ENCODE measurements at places on chromosomes 12 and 14.
A peak's percentile ranks its signal among the peaks of the same experiment; 100 is the strongest.

DNA sequence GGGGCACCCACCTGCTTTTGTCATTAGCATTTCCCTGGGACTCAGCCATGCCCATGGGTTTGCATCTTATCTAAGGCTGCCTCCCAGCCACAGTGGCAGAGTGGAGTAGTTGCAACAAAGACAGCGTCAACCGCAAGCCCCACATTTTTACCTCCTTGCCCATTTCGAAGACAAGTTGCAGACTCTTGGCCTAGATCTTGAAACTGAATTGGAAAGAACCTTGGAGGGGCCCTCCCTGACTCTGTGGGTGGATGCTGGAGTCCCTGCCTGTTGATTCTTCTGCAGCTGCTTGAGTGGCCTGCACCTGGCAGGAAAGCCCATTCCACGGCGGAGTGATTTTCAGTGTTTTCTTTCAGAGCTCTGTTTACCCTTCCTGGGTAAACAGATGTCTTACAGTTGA, 309.0 kb downstream of the VRK1 start:
- peak; percentile 4 for DNase-seq

- DNase-seq, result no peak
These were observed 18.1 kb upstream of the MAPKAPK5 start for GRCh38 chr12:111823891-111824290.

- no peak for DNase-seq
These were observed 21.6 kb upstream of the NR4A1 start for GRCh38 chr12:52029685-52030084.

- DNase-seq, result peak; percentile 48
These were observed 81.8 kb downstream of the EMP1 start for GRCh38 chr12:13278249-13278787.

GRCh38 chr12:19683178-19683927, 244.1 kb downstream of the AEBP2 start:
- DNase-seq, result no peak

GRCh38 chr12:26428420-26428819, 233.0 kb downstream of the SSPN start:
- DNase-seq, result no peak

DNA sequence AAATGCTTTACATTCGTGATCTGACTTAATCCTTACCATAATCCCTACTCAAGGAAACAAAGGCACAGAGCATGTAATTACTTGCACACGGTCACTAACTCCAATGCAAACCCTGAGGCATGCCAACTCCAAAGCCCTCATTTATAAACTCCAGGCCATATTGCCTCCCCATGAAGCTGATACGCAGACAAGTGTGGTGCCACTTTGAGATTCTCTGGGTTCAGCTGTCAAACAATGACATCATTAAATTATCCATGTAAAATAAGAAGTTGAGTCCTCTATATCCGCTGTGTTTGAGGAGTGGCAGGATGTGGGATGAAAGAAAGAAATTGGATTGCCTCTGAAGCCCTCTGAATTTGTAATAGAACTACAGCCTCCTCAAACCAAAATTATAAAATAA, 62.8 kb downstream of the ANO4 start:
- DNase-seq, result no peak

DNA sequence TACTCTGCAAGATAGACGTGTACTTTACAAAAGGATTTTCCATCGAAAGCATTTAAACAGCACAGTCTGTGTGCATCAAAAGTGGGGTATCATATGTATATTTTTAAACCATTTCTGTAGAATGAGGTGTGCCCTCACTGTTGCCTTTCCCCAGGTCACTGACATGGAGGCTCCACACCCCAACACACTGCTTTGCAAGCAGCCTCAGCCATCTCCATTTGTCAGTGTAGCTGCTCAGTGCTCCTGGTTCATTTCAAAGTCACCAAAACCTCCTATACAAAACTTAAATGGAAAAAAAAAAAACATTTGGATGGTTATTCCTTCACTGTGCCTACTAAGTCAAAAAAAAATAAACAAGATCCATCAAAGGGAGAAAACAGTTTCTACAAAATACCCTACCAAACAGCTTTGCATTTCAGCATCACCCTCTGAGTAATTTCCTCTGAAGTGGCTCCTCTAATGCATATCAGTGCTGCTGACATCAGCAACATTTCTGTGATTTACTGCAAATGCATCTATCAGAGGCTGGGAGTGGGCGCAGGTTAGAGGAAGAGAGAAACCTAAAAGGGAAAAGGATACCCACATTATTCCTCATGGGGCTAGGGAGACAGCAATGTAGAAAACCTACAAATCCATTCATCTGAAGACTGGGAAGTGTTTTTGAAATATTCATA, 46.0 kb downstream of the KCNK10 start:
- no peak for DNase-seq

DNA sequence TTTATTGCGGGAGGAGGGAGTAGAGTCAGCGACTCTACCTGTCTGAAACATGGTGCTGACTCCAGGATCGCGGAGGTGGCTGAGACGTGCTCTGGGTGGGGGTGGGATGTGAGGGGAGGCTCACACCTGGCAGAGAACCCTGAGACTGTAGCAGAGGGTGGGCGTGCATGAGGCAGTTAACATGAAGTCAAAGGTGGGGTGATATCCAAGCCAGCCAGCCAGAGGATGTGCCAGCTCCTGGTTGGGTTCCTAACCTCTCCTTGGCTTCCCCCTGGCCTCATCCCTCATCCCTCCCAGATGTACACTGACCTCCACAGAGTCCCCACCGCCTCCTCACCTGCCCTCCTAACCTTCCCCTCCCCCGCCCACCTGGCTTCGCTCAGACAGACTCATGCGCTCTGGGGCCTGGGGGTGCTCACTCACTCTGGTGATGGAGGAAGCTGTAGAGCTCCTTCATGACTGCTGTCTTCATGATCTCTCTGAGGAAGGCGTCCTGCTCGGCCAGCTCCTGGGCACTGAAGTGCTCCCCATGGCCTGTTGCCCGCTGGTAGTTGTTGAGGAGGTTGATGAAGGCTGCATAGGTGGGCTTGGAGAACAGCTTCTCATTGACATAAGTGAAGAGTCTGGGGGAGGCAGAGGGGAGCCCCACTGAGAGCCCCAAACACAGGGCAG, 9.3 kb downstream of the ENDOU start:
- DNase-seq, result no peak

DNA sequence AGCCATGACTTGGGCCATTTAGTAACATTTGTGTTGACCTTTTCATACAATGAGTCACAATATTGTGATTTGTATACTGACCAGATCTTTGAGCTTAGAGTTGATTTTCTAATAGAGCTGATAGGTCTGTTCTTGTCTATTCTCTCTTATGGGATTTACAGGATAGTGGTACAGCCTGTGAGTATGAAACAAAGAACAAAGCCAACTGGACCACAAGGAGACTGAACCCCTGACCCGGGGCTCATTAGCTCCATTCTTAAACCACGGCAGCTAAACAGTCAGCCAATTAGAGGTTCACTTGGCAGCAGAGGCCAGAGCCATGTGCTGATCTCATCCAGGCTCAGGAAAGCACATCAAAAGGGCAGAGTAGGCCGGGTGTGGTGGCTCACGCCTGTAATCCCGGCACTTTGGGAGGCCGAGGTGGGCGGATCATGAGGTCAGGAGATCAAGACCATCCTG, 59.1 kb upstream of the GNPNAT1 start:
- no peak for DNase-seq

DNA sequence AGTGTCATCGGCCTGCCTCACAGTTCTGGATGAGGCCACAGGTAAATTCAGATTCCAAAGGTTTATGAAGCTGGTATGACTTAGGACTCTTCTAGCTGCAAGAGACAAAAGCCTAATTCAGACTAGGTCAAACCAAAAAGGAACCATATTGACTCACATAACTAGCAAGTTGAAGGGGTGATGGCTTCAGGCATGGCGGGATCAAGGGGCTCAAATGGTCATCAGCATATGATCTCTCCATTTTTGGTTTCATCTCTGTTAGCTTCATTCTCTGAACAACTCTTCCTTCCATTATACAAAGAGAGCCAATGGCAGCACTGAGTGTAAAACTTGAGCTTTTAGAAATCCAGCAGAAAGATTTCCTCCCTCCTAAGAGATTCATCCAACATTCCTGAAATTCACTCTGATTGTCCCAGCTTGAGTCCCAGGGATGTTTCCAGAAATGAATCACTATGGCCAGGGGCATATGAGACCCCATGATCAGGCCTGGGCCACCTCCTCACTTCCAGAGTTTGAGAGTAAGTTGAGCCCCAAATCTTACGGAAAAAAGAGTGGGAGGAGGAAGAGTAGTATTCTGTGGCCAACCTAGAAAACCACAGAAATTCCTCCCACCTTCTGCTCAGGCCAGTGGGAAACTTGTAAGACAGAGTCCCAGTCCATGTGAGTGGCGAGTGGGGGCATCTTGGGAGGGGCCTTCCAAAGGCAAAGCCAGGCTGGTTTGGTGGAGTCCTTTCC, 2.0 kb upstream of the MAP1LC3B2 start:
- no peak for DNase-seq

GRCh38 chr12:99605-100004, 33.0 kb downstream of the IQSEC3 start:
- DNase-seq, result no peak

- no peak for DNase-seq
These were observed 79.9 kb downstream of the NEDD1 start for GRCh38 chr12:96986883-96987523.

Data from GM18507 (cell line).